ENCODE measurements at places on chromosomes 6 and 20.

- DNase-seq: no peak
These were observed 214.5 kb downstream of the SOX4 start for GRCh38 chr6:21808045-21808470.

DNA sequence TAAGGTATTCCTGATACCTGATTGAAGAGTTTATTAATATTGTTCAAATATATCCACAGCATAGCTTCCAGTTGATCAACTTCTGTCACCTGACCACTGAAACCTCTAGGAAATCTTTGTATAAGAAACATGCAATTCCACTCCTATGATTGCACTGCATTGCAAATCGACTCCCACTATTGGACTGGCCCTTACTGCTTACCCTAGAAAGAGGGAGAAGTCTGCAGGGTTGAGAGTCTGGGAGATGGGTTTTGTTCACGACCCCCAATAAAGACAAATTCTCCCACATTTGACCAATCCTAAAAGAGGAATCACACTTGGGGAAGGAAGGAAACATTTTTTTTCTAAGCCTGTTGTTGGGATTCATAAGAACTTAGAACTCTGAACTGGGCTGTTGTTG, 43.7 kb downstream of the TNFRSF21 start:
- DNase-seq: no peak

- no peak for DNase-seq
These were observed 114.9 kb downstream of the DCDC2 start for GRCh38 chr6:24242924-24243323.

GRCh38 chr20:33710681-33711445, 9.2 kb downstream of the PXMP4 start:
- peak; percentile 23 for DNase-seq

GRCh38 chr20:48622421-48622820, 205.4 kb downstream of the PREX1 start:
- DNase-seq: no peak

DNA sequence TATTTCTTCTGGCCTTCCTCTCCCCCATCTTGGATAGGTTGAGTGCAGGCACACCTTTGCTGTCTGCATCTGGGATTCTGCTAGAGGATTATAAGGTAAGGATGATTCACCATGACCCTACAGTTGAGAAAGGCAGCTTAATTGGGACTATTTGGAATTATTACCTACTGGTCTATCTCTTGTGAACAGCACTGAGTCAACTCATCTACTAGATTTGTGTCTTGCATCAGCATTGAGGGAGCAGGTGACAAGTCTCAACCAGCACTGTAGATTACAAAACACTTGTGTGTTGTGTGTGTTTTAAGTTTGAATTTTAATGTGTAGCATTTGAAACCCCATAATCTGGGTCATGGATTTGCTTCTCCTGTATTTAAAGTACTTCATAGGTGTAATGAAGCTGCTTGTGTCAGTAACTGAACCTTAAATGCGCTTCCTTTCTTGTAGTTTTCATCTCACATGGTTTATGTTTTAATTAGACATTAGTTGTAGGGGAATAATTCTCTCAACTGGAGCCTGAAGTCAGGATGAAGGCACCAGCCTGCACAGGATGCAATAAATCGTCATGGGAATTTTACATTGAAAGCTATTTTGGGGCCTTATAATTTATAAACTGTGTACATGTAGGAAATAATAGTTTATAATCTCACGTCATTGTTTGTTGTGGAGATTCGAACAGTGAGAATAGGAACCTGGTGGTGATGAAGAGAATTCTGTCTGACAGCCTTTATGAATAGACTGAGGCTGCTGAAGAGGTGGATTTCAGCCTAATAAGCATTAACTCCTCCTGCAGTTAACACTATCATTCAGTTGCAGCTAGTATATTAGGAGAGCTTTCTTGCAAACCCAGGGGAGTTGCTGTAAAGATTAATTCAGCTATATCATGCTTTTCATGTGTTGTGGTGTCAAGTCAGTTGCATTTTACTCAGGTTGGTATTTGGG, 125.1 kb downstream of the JARID2 start:
- DNase-seq: no peak

- DNase-seq: no peak
These were observed 22.3 kb downstream of the TPBG start for GRCh38 chr6:82385961-82386360.

DNA sequence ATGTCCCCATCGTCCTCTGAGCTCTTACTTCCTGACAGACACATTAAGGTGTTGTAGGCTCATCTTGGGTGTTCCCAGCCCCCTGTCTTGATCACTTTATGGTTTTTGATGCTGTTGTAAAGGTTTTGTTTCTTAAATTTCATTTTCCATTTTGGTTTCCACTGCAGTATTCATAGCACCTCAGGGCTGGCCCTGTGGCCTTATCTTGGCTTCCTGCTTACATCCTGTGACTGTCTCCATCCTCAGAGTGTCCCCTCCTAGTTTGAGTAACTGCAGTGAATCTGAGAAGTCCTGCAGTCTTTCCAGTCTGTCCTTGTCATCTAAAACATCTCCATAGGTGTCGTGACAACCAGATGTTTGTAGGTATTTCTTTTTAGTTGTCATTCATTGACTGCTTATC, 50.9 kb downstream of the JARID2 start:
- DNase-seq: no peak

DNA sequence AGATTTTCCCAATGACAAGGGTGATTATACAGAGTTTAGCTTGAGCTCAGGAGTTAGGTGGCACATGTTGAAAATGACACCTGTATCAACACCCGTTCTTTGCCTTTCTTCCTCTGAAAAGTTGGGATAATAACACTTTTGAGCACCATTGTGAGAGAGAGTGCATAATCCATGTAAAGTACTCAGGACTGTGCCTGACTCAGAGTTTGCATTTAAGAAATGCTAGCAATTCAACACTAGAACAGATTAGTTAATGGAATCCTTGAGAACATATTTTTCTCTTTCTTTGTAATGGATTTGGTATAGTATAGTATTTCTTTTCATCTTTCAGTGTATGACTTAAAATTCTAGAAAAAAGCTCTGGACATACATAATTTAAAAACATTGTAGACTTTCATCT, 449.2 kb downstream of the GJA1 start:
- DNase-seq: no peak

DNA sequence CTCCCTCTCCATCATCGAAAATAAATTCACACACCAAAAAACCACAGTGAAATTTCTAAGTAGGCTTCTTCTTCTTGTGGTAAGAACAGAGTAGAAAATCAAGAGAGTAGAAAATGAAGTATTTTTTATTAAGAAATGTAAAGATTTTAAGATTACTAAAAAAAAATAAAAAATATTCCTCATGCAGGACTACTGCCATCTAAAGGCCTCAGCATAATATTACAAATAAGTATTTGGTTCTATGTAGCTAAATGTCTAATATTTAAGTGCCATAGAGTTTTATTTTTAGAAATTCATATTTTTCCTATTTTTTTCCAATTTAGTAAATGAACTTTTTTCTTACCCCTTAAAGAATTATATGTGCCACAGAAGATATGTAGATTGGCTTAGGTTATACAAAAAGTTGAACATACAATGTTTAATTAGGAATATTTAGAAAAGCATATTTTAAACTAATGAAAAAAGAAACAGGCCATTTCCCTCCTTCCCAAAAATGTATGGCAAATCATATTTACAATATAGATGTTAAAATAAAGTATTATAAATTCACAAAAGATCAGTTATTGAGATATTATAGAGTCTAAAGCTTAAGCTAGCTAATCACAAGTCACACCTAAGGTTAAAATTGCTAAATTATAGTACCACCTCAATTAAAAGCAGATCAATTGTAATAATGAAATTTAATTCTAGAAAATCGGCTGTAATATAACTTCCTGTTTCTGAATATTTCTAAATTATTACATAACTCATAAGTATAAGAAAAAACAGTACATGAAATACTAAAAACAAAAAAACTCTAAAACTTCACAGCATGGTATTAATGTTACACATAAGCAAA, 3.5 kb upstream of the NT5DC1 start:
- peak; percentile 10 for DNase-seq

DNA sequence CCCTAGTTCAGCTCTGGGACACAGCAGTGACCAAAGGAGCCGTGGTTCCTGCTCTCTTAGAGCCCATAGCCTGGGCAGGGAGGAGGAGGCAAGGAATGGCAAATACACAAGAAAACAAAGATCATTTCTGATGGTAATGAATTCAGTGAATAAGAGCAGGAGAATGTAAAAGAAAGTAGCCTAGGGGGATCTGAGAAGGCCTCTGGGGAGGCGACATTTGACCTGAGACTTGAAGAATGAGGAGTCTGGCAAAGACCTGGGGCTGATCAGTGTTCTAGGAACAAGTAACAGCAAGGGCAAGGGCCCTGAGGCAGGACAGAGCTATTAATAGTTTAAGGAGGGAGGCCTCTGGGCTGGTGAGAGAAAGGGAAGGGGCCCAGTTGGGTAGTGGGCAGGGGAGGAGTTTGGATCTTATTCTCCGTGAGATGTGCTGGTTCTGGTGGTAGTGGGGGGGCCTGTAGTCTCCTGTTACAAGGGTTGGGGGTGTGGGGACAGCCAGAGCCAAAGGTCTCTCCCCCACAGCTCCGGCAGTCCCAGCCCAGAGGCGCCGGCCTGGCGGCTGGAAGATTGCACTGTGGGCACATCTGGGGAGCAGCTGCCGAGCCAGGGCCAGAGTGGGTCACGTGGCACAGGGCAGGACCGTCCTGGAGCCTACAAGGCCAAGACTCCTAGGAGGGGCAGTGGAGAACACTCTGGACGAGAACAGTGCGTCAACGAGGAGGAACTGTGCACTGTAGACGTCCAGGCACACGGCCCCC, 9.3 kb upstream of the ID1 start:
- no peak for DNase-seq

DNA sequence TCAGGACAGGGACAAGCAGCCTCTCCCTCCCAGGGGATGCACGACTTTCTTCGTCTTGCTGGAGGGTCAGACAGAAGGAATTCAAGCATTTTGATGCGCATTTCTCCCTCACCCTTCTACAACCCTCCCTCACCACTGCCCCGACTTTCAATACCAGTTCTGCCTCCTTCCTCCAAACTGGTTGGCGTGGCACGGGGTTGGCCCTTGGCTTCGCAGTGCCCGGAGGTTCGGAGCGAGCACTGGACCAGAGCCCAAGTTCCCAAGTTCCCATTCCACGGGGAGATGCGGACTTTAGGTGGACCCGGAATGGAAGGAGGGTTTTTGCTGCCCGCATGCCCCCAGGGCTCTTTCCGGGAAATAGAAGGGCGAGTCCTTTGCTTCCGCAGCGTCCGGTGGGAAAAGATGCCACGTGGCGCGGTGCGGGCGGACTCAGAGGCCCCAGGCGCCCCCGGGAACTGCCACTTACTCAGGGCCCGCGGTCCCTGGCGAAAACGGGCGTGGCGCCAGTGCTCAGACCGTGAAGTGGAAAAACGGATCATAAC, 8.0 kb upstream of the LAMP5 start:
- DNase-seq: no peak

- DNase-seq: peak; percentile 68
These were observed 50.3 kb downstream of the PRR18 start for GRCh38 chr6:166257911-166258318.

DNA sequence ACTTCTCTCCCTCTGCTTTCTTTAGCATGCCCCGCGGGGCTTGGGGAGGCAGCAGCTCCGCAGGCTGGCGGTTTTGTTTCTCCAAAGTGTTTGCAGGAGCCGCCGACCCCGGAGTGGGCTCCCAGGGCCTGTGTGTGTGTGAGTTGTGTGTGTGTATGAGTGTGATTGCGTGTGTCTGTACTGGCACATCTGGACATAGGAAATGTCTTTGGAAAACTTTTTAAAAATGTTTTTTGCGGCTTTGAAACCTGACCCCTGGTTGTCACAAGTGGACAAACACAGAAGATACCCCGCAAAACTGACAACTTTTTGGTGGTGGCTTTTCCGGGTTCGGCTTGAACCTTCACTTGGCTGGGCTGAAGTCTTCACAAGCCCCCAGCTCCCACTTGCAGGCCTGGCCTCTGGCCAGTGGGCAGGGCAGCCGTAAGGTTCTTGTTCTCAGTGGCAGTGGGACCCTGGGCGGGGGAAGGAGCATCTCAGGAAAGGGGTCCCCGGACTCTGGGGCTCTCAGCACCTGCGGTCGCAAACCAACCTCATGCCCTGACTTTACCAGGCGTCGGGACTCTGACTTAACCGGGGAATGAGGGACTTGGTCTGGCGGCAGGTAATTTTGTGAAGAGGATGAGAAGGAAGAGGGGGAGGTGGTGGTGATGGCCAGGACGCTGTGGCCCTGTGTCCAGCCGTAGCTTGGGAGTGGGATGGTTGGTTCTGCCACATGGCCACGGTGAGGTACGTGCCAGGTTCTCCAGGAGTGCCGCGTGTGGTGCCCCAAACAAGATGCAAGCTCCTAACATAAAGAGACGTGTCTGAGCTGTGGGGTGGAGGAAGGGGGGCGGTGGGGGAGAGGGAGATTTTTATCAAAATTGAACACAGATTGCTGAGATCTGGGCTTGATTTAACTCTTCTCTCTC, 619 bp downstream of the DAAM2 start:
- DNase-seq: no peak

DNA sequence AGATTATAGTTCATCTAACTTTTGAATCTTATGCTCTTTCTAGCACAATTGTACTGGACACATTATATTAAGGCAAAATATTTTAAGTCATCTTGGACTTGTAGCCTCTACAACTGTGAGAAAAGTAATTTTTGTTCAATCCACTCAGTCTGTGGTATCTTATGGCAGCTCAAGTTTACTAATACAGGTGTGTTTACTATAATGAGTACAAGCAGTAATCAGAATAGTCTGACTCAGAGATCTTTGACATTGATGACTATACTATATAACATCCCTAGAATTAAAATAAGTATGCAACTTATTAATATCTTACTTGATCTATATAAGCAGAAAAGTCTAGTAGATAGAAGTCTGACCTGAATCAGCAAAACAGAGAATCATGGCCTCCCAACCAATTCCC, 40.7 kb upstream of the PRSS16 start:
- DNase-seq: no peak

DNA sequence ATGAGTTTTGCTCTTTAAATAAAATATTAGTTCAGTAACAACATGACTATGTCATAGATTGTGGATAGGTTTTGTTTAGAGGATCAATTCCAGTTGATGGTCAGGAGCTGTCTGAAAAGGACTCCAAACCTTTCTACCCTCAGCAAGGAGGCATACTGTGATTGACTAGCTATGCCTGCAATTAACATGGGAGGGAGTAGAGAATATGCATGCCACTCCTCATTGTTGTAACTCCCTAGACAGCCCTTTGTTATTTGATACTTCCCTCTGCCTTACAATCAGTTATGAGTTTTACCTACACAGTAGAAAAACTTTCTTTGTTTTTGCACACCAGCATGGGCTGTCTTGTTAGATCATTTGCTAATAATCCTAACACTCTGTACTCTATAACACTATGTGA, 1418.5 kb downstream of the KHDRBS2 start:
- no peak for DNase-seq

All from SW480 (cell line).